Suppressor macrophage treated with lipopolysaccharide for 4 hours (primary cell): ENCODE measurements at places on chromosomes 1 and 21.
A peak's percentile ranks its signal among the peaks of the same experiment; 100 is the strongest.

DNA sequence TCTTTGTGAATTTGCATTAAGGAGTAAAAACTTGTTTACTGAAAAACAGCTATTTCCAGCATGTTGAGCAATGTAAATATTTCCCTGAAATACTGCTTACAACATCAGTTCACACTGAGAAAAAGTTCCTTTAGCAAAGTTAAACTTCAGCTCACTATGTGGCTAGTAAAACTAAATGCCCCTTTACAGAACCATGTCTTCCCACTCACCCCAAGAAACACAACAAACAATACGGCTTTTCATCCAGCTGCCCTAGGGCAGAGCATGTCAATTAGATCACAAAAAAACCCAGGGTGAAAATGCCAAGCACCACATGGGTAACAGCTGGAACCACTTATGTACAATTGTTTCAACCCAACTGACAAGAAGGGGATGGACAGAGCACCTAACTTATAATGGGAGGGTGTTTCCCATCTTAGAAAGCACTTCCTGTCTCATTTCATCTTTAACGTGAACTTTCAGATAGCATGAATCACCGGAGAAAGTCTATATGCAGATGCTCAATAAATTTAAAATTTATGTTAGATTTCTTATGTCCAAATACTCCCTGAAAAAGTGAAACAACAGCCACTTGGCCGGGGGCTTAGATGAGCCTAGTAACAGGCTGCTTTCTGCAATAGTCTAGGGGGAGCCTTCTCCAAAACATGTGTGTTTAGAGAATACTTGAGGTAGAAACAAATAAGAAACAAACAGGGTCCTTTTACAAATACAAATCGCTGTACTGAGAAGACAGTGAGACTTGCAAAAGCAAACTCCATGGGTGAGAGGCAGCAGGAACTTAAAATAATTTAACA, 6.6 kb downstream of the NID1 start:
- DNase-seq = no peak

- DNase-seq = peak; percentile 32
Observed at GRCh38 chr1:229572286-229572685, 13.8 kb upstream of the ABCB10 start.

DNA sequence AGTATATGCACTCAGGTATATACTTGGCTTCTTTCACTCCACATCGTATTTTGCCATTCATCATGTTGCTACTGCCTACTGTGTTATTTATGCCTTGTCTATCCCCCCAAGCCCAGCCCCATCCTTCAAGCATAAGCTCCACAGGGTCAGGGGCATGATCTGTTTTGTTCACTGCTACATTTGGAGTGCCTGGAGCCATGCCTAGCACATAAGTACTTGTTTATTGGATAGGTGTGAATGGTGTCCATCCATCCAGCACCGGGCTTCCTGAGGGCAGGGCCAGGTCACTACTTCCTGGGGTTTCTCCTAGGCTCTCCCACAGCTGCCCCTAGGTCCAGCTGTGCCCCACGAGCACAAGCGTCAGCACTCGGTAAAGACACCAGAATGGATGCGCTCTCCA, 289.0 kb upstream of the VAMP3 start:
- no peak for DNase-seq

GRCh38 chr1:175188936-175189335, 3.6 kb downstream of the KIAA0040 start:
- peak; percentile 87 for DNase-seq

DNA sequence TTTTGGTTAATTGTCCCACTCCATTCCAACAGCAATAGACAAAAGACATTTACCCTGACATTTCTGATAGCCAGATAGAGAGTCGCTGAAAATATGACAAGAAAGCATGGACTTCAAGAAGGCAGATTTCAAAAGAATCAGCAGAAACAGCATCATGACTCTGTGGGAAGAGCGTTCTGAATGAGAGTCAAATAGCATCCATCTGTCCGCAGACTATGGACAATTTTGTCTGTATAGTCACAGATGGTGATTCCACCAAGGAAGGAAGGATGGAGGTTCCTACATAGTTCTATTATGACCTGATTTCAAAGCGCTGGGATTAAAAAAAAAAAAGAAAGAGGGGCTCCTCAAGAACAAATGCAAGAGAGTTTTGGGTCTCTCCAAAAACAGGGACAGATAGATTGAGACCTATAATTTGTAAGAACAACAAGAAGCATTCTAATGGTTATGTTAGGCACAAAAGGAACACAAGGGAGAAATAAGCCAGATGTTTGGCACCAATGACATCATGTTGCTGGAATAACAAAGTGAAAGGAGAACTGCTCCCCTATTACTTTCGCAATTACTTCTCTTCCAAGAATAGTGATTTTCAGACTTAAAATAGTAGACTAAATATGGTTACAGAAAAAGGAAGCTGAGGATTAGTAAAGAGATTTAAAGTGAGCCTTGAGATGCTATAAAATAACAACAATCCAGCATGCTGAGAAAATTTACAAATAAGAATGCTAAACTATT, 28.5 kb downstream of the NIBAN1 start:
- DNase-seq = peak; percentile 84

DNA sequence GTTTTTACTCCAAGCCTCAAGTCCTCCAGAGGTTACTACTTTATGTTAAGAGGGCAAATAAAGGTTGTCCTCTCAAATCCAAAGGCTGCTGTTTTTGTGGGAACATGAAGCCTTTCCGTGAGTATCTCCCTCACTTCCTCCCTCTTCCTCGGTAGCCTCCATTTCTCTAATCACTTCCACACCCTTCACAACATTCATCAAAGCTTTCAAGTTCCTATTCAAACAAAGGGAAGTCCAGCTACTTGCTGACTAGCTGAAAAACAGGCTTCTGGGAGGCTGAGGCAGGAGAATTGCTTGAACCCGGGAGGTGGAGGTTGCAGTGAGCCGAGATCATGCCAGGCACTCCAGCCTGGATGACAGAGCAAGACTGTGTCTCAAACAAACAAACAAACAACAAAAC, 6.6 kb upstream of the CD48 start:
- DNase-seq = peak; percentile 44

DNA sequence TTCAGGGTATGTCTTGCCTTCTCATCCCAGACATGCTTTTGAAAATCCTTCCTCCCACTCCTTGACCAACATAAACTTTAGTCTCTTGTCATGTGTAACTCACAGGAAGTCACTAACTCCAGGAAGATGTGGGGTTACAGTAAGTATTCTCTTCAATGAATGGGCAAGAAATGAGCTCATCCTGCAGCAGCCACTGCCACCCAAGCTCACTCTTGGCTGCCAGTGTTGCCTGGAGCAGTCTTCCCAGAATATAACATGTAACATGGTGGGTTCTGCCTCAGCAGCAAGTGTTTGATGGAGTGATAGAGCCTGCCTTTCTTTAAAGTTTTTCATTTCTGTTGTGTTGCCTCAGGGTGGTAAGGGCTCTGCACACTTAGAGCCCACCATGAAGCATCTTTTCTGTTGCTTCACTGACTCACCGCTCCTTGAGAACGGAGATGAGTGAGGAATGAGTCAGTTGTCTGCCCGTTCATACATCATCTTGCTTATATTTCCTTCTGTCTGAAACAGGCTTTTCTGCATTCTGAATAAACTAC, 187.0 kb downstream of the TPR start:
- DNase-seq = no peak

DNA sequence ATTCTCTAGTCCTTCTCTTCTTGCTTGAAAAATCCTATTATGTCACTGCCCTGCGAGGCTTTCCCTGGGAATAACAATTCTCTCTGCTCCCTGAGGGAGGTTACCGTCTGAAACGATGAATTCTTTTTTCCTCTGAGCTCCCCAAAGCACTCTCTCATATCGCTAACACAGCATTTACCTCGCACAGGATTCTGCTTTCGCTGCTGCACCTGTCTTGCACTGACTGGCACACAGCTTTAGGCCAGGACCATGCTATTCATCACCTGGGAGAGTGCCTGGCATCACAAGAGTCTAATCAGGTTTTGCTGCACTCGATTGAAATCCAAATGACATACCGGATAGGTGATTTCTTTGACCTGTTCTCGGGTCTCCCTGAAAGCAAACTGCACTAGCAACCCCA, 52.8 kb upstream of the GNG4 start:
- no peak for DNase-seq

- no peak for DNase-seq
Observed at GRCh38 chr21:36257657-36258056, 62.3 kb upstream of the MORC3 start.

- DNase-seq = no peak
Observed at GRCh38 chr1:197892684-197893083, 9.7 kb upstream of the C1orf53 start.

- no peak for DNase-seq
Observed at GRCh38 chr1:20137055-20137454, 2.1 kb upstream of the PLA2G2F start.

GRCh38 chr1:36248250-36248894, 24.1 kb downstream of the THRAP3 start:
- peak; percentile 73 for DNase-seq

GRCh38 chr1:61839679-61840078, 97.4 kb downstream of the PATJ start:
- DNase-seq = peak; percentile 1

DNA sequence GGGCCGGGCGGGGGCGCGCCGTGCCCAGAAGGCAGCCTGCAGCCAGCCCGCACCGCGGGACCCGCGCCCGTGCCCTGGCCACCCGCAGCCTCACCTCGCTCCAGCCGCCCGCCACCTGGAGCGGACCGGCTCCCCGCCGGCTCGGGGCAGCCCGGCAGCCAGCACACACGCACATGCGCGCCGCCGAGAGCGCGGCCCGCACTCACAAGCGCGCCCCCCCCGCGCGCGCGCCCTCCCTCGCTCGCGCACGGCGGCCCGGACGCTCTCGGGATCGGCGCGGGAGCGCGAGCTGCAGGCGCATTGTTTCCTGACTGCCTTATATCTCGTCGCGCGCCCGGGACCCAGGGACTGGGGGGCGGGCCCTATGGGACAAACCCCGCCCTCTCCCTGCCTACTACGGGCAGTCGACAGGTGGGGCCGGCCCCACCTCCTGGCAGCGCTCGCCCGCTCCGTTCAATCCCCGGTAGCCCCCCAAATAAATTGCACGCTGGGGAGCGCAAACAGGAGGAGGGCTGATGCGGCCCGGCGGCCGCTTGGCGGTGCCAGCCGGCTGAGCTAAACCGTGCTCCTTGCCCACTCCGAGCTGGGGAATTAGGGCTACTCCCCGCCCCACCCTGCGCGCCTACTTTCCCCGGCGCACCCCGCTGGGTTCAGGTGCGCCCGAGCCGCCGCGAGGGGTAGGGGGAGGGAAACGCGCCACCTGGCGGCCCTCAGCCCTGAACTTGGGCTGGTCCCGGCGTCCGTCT, at the start of gene MYCL:
MYCL (minus strand) TSS at position 204 of the 746 bp plus-strand sequence. CDS start 483 bp downstream, outside the sequence.
- DNase-seq = peak; percentile 72

GRCh38 chr1:167544447-167545093, 9.0 kb downstream of the CREG1 start:
- no peak for DNase-seq

DNA sequence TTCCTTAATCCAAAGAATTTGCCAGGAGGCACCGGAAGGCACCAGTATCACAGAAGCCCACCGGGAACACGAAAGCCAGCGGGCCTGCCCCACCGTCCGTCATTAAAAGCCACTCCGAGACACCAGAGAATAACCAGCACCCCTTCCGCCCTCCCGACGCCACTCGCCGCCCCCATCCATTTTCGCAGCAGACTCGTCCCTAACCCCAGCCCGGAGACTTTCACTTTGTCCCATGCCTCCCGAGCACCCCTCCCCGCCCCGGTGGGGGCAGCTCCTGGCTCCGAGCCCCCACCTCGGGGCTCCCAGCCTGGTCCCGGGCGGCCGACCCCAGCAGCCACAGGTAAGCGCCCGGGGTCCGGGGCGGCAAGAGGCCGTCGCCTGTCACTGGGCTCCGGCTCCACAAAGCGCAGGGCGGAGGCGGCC, 105.4 kb downstream of the SLC45A1 start:
- DNase-seq = peak; percentile 36

DNA sequence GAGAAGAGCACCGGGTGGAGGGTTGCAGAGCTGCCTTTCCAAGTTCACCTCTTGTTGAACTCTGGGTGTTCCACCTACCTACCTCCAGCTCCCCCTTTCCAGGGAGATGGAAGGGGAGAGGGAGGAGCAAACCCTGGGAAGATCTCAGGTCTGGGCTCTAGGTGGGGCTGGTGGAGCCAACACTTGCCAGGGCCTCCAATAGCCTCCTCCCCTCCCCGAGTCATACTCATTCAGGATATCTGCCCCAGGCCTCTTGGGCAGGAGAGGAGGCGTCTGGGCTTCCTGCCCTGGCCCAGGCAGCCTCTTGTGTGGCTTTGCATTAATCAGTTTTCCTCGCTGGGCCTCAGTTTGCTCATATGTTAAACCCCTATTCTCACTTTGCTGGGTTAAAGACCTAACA, 13.4 kb downstream of the RAP1GAP start:
- DNase-seq = no peak

- peak; percentile 18 for DNase-seq
Observed at GRCh38 chr21:32520875-32521735, 64.2 kb downstream of the TCP10L start.

DNA sequence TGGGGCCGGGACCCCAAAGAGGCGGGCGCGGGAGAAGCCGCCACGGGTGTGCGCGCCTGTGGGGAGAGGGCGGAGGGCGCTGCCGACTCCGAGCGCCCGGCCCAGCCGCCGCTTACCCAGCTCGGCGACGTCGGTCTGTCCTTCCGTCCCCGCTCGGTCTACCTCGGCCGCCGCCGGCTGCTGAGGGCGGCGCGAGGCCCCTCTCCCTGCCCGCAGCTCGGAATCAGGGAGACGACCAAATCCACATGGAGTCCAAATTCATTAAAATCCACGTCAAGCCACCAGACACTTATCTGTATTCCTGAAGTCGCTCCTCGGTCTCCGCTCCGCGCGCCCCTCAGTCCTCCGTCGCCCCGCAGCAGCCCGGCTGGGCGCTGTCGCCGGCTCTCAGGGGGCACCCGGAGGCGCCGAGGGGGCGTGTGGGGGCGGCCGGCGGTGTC, 637 bp downstream of the PLXNA2 start:
- peak; percentile 24 for DNase-seq

DNA sequence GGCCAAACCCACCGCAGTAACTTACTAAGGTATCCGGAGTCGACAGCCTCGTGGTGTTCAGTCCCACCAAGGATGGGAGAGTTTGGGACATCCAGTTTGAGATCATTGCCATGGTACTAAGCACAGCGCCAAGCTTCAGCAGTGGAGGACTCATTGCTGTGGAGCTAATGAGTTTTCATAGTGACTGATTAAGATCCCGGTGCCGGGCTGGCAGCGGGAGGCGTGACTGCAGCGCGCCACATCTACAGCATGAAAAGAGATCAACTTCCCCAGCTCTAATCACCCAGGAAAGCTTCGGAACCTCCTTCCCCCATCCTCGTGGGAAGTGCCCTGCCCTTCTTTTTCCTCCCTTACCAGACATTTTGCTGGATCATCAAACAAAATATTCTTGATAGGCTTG, 149.9 kb downstream of the OLFM3 start:
- no peak for DNase-seq
